NCI-H2171 (cell line): ENCODE measurements at places on chromosomes 3 and 15.

- DNase-seq, result no peak
These were observed 66.6 kb upstream of the PAQR5 start for GRCh38 chr15:69232144-69232543.

- peak; percentile 55 for DNase-seq
These were observed 36.3 kb upstream of the PLA2G4E start for GRCh38 chr15:42056934-42057798.

- DNase-seq, result no peak
These were observed 225.2 kb downstream of the ADAMTS17 start for GRCh38 chr15:100116416-100117190.

- DNase-seq, result no peak
These were observed 17.8 kb downstream of the TMEM212 start for GRCh38 chr3:171860830-171861535.

- no peak for DNase-seq
These were observed 48.6 kb downstream of the ZDHHC3 start for GRCh38 chr3:44927371-44927770.

DNA sequence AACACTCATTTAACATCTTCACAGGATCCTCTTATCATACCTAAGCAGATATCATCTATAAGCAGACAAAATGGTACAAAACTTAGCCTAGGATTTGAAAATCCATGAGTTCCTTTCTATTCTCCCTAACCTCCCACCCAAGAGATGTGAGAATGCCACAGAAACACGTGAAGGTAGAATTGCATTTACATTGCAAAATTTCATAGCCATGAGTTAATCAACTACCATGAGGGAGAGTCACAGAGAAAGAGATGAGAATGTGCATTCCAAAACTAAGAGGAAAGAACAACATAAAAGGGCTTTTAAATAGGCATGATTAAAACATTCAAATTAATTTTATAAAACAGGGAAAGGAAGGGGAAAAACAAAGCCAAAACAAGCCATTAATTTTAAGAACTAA is 806.2 kb downstream of the NTRK3 start:
- no peak for DNase-seq

DNA sequence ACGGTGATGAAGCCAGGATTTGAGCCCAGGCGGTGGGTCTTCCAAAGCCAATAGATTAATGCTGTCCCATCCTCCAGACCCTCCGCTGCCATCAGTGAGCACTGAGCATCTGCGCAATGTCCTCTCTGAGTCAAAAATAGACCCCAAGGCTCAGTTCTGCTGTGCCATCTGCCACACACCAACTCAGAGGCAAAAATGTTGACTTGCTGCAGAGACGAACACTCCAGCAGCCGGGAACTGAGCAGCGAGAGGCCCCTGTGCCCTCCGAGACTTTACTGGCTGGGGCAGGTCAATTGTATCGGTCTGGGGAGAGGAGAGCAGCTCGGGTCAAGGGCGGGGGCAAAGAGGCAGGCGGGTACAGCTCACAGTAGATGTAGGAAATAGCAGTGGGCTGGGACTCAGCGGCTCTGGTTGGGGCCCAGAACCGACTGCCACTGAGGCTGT is 41.5 kb upstream of the ATP2B2 start:
- no peak for DNase-seq

- no peak for DNase-seq
These were observed 959 bp upstream of the RASA2 start for GRCh38 chr3:141485641-141486495.

- peak; percentile 41 for DNase-seq
These were observed 319.4 kb upstream of the RASGRP1 start for GRCh38 chr15:38883987-38884386.

- peak; percentile 41 for DNase-seq
These were observed 70.3 kb upstream of the PPP2R3A start for GRCh38 chr3:135895106-135895733.

- DNase-seq, result no peak
These were observed 196.5 kb upstream of the ZPLD1 start for GRCh38 chr3:102238362-102238761.

GRCh38 chr3:44289882-44290462 is 48.3 kb downstream of the TOPAZ1 start:
- DNase-seq, result no peak

DNA sequence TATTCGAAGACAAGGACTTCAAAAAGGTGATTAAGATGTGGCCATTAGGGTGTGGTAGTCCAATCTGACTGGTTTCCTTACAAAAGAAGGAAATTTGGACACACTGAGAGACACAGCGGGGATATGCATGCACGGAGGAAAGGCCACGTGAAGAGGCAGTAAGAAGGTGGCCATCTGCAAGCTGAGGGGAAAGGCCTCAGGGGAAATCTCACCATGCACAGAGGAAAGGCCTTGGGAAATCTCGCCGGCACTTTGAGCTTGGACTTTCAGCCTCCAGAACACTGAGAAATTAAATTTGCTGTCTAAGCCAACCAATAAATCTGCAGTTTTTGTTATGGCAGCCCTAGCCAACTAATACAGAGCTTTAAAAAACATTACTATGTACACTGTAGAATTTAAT is 78.8 kb downstream of the DLG1 start:
- no peak for DNase-seq

- no peak for DNase-seq
These were observed 130.6 kb downstream of the SMAD6 start for GRCh38 chr15:66832664-66833063.

DNA sequence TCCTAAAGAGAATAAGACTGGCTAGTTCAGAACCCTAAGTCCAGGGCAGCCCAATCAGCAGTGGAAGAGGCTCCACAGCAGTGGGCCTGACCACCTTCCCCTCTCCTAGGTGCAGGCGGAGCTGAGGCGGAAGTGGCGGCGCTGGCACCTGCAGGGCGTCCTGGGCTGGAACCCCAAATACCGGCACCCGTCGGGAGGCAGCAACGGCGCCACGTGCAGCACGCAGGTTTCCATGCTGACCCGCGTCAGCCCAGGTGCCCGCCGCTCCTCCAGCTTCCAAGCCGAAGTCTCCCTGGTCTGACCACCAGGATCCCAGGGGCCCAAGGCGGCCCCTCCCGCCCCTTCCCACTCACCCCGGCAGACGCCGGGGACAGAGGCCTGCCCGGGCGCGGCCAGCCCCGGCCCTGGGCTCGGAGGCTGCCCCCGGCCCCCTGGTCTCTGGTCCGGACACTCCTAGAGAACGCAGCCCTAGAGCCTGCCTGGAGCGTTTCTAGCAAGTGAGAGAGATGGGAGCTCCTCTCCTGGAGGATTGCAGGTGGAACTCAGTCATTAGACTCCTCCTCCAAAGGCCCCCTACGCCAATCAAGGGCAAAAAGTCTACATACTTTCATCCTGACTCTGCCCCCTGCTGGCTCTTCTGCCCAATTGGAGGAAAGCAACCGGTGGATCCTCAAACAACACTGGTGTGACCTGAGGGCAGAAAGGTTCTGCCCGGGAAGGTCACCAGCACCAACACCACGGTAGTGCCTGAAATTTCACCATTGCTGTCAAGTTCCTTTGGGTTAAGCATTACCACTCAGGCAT is 33.7 kb downstream of the VIPR1 start:
- no peak for DNase-seq

DNA sequence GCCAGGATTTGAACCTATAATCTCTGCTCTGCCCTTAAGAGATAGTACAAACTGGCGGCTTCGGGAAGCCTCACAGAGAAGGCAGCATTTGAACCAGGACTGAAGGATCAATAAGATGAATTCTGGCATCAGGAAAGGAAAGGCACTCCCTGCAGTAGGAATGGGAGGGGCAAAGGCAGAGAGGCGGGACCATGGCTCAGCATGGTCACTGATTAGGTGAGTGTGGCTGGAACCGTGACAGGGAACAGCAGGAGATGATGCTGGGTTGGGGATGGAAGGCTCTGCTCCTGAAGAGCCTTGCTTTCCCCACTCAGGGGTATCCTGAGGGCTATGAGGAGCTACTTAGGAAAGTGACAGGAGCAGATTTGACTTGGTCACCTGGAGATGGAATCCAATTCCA is 158.5 kb downstream of the FEZF2 start:
- no peak for DNase-seq

GRCh38 chr3:115251509-115251908 is 104.4 kb upstream of the ZBTB20 start:
- no peak for DNase-seq

DNA sequence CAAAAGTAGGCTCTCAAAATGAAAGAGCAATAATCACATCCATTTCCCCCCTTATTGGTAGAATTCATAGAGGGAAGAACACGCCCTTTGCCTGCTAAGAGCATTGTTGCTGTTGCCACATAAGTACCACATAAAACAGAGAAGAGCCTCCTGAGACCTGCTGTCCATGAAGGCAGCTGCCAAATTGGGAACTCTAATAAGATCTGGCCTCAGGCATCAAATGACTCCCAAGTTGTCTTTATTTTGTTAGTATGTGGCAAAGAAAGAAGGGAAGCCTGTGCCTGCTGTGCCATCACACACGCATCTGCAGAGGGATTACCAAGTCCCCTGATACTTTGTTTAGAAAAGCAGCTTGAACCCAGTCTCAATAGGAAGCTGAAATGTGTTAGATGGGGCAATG is 23.9 kb downstream of the VGLL3 start:
- DNase-seq, result no peak

DNA sequence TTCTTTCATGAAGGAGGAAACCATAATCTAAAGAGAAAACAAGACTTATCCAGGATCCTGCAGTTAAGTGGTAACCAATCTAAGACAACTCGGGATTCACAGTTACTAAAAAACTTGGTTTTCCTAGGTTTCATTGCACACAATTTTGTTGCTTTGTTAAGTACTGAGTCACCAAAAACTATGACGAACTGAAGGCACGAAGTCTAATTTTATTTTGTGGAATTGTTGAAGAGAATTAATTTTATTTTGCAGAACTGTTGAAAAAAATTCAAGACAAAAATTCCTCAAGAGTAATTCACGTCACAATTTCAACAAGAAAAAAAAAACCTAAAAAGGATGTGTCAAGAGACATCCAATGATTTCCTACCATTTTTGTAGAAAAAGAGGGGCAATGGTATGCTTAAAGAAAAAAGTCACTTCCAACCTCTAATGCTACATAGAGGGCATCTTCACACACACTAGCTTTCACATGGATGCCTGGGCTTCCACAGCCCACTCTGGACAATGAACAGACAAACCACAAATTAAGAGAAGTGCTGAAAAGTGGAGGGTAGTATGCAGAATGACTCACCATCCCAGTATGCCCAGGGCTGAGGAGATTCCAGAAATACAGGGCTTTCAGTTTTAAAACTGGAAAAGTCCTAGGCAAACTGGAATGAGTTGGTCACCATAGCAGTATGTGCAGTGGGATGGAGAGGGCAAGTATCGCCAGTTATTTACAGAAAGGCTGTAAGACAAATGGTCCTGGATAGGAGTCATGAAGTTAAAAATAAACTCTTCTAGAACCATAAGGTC is 29.2 kb downstream of the PLOD2 start:
- DNase-seq, result no peak

- DNase-seq, result no peak
These were observed 44.1 kb upstream of the VILL start for GRCh38 chr3:37946531-37946889.

DNA sequence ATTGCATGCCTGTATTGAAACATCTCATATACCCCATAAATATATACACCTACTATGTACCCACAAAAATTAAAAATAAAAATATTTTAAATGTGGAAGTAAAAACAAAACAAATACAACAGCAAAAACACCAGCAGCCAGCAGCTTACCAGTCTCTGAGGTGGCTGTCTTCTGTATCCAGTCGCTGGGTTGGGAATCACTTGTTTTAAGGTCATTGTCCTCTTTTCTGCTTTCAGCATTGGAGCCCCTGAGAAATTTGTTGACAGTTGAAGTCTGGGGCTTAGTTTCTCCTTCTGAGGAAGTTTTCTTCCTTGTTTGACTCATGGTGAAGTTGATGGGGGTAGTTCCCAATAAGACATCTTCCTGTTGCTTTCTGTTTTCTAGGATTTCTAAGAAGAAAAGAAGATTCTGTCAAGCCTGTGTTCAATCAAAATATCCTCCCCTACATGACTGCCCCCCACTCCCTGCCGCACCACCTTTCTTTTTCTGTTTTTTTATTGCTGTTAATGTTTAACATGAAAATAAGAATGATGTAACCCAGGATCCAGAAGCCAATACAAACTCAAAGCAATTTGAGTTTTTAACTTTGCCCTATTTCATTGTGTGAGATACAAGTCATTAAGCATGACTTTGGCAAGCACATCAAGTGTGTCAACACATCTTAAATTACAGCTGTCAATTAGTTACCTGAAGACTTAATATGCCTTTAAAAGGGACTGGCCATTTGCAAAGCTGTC is at the start of gene LRRC31:
LRRC31 (minus strand) TSS at position 452 of the 737 bp plus-strand sequence; CDS start at position 324, 128 bp downstream.
- DNase-seq, result no peak

DNA sequence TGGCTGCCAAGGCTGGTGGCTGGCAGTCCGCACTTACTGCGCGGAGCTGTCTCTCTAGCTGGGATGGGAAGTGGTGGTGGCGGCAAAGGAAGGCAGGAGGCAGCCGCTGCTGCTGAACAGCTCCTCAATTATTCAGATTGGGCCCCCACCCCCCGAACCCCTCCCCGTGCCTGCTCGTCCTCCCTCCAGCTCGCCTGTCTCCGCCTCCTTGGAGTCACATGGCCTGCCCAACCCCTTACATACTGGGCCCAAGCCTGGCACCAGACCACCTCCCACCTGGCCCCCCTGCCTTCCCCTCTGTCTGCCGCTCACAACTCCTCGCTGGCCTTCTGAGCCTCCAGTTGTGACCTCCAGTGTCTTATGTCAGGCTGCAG is at the start of gene SLC7A14:
SLC7A14 (minus strand) TSS at position 139 of the 374 bp plus-strand sequence. CDS start 59,139 bp downstream, outside the sequence.
- peak; percentile 82 for DNase-seq

DNA sequence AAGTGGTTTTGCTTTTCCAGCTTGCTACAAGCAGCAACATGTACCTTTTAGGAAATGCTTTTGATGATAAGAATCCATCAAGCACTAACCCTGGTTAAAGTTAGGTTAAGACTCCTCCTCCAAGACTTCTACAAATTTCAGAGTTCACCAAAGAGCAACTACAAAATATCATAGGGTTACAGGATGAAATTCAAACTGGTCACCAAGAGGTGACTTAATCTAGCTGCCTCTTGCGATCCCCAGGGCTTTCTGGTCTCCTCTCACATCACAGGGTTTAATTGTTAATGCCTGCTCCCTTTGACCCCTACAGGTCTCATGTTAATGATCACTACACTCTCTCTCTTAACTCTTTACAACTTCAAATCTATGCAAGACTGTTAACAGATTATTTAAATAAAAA is 66.5 kb downstream of the DPH6 start:
- DNase-seq, result no peak

- DNase-seq, result no peak
These were observed 1.5 kb downstream of the SATB1 start for GRCh38 chr3:18423401-18424212.

- DNase-seq, result no peak
These were observed 96.7 kb downstream of the SV2B start for GRCh38 chr15:91196768-91197167.

- no peak for DNase-seq
These were observed 134.8 kb upstream of the CTNNB1 start for GRCh38 chr3:41064526-41064925.
